ENCODE measurements at places on chromosomes 3 and 15. TPM values are rescaled to one million over a fixed set of nuclear protein-coding genes. Genes with fewer than 3 reads are reported as not detected.

The FBXO22 gene
- 97.3 TPM for total RNA-seq

DNA sequence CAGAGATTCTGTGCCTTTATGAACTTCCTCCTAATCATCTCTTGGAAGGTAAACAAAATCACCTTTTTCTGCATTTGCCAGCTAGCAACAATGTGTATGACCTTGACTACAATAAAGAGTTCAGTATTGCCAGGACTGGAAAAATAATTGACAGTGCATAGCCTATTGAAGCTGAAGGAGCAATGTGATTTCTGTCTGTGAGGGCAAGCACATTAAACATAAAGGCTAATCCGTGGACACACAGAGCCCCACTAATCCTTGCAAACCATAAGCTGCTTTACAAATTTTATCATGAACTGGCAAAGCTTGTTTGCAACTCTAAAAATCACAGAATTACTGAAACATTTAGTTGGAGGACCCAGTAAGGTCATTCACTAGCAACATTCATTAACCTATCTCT lies 563.8 kb downstream of the PYDC2 start:
- no peaks in the 10 kb centered on the region for H3K4me1 ChIP-seq
- no peaks in the 10 kb centered on the region for H3K36me3 ChIP-seq
- no peaks in the 10 kb centered on the region for H3K27me3 ChIP-seq
- DNase-seq = no peak
- no peak overlapping the region for H3K4me3 ChIP-seq
- no peak overlapping the region for H3K27ac ChIP-seq

GRCh38 chr3:106183762-106184391 lies 315.1 kb upstream of the CBLB start:
- H3K27me3 ChIP-seq = no peaks in the 10 kb centered on the region
- no peaks in the 10 kb centered on the region for H3K36me3 ChIP-seq
- no peak for DNase-seq
- H3K4me3 ChIP-seq = no peak overlapping the region
- peaks cover 42% of the 10 kb centered on the region for H3K4me1 ChIP-seq
- no peak overlapping the region for H3K27ac ChIP-seq

- no peak overlapping the region for H3K4me3 ChIP-seq
- DNase-seq = no peak
- no peak overlapping the region for H3K27ac ChIP-seq
- H3K4me1 ChIP-seq = peaks cover 4% of the 10 kb centered on the region
- no peaks in the 10 kb centered on the region for H3K27me3 ChIP-seq
These were observed 69.0 kb upstream of the FNDC3B start for GRCh38 chr3:171970301-171970788.

DNA sequence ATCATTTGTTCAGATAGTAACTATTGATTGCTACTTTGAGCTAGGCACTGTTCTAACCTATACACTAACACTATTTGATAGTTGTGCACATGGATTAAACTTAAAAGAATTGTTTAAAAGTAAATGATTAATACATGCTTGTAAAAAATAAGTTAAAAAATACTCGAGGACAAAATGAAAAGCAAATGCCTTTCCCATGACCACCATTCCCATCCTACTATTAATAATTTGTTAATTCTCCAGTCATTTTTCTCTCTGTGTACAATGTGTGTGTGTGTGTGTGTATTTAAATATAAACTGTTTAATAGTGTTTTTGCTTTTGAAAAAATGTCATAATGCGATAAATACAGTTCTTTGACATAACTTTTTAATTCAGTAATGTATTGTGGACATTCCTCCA lies 78.7 kb upstream of the KCNMB2 start:
- no peaks in the 10 kb centered on the region for H3K4me1 ChIP-seq
- H3K27me3 ChIP-seq = peaks cover 27% of the 10 kb centered on the region
- H3K36me3 ChIP-seq = no peaks in the 10 kb centered on the region
- no peak for DNase-seq

DNA sequence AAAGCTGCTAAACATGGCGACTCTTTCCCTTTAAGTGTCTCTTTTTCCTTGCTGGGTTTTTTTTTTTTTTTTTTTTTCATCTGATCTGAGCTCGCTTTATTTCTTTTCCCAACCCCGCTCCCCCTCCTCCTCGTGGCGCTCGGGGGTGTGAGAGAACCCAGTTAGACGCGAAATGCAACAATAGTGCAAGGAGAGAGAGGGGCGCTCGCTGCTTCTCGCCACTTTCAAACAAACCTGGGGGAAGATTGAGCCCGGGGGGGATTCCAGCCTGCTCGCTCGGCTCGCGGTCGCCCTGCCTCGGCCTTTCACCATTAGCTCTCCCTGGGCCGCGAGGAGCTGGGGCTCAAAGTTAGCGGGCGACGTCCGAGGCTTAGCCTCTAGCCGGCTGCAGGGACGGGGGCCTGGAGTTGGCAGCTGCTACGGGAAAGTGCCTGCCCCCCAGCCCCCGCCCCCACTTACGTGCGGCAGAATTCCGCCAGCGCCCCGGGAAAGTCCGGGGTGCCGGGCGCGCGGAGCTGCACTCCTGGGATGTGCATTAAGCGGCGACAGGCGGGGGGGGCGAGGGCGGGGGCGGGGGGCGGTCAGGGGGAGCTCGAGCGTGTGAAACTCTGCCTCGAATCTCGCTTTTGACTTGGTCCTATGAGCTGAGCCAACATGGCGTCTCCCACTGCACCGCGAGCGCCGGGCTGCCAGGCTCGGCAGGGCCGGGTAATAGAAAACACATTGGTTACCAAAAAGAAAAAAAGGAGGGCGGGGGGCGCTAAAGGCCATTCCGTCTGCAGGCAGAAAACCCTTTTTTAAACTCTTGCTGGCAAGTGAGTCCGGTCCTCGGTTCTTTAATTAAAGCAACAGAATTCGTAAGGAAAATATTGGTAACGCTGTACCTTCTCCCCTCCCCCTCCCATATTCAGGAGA lies 10.4 kb downstream of the NR2F2 start:
- peaks cover 82% of the 10 kb centered on the region for H3K27me3 ChIP-seq
- DNase-seq = no peak
- no peak overlapping the region for H3K4me3 ChIP-seq
- peaks cover 3% of the 10 kb centered on the region for H3K36me3 ChIP-seq
- H3K27ac ChIP-seq = no peak overlapping the region

DNA sequence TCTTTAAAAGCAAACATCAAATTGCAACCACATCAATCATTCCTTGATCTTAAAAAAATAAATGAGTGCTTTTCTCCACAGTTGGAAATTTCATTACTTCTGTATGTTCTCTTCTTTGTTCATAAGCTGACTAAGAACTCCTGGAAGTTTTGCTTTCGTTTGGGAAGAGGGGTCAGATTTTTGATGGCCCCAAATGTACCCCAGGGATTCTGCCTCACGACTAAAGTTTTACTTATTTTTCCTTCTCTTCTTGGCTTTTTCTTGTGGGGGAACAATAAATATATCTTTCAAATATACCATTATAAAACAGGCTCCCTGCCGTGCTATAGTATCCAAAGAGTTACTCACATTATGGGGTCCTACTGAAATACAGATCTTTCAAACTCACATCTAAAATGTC lies 215.0 kb upstream of the CDIN1 start:
- no peaks in the 10 kb centered on the region for H3K4me1 ChIP-seq
- no peak for DNase-seq
- no peaks in the 10 kb centered on the region for H3K36me3 ChIP-seq

DNA sequence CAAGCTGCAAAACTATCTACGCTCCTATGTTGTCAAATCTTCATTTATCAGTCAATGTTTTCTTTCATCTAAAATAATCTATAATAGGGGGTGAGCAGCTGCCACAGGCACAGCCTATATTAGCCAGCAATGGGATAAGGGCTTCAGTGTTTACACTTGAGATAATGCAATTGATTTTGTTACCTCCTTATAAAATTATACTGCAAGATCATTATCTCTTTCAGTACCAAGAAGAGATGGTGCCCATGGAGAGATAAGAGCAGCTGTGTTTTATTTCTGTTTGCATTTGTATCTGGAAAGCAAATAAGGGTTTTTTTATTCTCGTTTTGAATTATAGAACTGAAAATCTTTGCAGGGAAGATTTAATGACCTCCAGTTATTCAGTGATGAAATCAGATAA lies 68.9 kb downstream of the PLD1 start:
- DNase-seq = no peak
- H3K4me3 ChIP-seq = no peak overlapping the region
- H3K36me3 ChIP-seq = no peaks in the 10 kb centered on the region
- peaks cover 14% of the 10 kb centered on the region for H3K27me3 ChIP-seq

- peaks cover 28% of the 10 kb centered on the region for H3K36me3 ChIP-seq
- peaks cover 15% of the 10 kb centered on the region for H3K4me1 ChIP-seq
- H3K27ac ChIP-seq = no peak overlapping the region
- DNase-seq = no peak
- H3K4me3 ChIP-seq = no peak overlapping the region
These were observed 37.0 kb downstream of the FBXL22 start for GRCh38 chr15:63634154-63634553.

The MCTP2 gene
- 35.1 TPM for total RNA-seq

The SCN5A gene
- total RNA-seq = 0.31 TPM

The KCNMB3 gene
- total RNA-seq = 0.29 TPM

The CCDC54 gene
- not detected for total RNA-seq

The ZFAND6 gene
- 28.9 TPM for total RNA-seq

DNA sequence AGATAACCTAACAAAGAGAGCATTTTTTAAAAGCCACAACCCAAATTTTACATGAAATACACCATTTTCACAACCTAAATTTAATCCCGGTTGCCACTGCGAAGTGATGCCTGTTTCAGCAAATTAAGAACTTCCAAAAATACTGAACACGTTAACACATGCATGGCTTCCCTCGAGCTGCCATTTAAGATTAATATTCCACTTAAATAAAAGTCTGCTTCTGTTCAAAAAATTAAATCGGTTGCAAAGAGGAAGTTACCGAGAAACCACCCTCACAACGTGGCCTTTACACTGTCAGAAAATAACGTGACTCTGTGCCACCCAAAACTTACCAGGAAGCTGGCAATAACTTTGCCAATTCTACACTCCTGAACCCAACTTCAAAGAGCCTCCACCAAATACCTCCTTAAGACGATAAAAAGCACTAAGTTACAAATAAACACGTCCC lies 1.2 kb downstream of the TBL1XR1 start:
- H3K27ac ChIP-seq = peak overlapping the region; percentile 99
- H3K36me3 ChIP-seq = peaks cover 14% of the 10 kb centered on the region
- DNase-seq = peak; percentile 35
- no peaks in the 10 kb centered on the region for H3K27me3 ChIP-seq
- peak overlapping the region; percentile 96 for H3K4me3 ChIP-seq

DNA sequence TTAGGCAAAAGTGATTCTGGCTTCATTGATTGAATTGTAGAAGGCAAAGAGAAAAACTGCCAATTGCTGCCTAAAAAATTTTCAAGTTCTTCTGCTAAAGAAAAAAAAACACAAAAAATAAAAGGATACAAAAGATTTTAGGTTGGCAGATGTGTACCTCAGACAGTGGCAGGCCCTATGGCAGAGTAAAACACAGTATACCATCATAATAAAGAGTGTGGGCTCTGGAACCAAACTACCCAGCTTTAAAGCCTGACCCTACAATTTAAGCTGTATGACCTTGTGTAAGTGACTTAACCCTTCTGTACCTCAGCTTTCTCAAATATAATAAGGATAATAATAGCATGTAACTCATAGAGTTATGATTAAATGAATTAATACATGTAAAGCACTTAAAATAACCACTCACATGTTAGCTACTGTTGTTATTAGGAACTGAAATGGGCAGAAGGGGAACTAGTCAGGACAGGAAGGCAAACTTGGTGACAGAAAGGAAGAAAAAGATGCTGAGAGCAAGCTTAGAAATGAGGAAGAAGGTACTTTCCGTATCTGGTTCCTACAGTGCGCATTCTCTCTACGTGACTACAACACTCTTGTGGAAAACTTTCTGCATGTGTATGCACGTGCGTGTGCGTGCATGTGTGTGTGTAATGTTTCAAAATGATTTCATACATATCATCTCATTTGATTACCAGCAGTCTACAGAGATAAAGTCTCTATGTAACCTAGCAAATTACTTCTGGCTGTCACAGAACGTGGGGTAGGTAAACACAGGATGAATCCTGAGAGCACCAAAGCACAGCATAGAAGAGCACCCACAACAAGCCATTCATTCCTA lies 13.6 kb upstream of the GATM start:
- peaks cover 16% of the 10 kb centered on the region for H3K27me3 ChIP-seq
- H3K27ac ChIP-seq = no peak overlapping the region
- no peak for DNase-seq
- H3K4me1 ChIP-seq = peaks cover 3% of the 10 kb centered on the region

The PTX3 gene
- not detected for total RNA-seq

The SYNPR gene
- total RNA-seq = not detected

The C3orf20 gene
- total RNA-seq = 0.12 TPM

The TFRC gene
- total RNA-seq = 442 TPM

The CALML4 gene
- 8.5 TPM for total RNA-seq

DNA sequence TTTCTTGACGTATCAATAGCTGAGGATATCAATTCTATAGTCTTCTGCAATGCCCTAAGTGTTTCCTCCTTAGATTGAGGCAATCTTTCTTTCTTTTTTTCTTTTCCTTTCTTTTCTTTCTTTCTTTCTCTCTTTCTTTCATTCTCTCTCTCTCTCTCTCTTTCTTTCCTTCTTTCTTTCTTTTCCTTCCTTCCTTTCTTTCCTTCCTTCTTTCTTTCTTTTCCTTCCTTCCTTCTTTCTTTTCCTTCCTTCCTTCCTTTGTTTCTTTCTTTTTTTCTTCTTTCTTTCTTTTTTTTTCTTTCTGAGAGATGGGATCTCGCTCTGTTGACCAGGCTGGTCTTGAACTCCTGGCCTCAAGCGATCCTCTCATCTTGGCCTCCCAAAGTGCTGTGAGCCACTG lies 10.0 kb upstream of the DNAAF4 start:
- no peak overlapping the region for H3K4me3 ChIP-seq
- DNase-seq = no peak
- peaks cover 10% of the 10 kb centered on the region for H3K27me3 ChIP-seq

DNA sequence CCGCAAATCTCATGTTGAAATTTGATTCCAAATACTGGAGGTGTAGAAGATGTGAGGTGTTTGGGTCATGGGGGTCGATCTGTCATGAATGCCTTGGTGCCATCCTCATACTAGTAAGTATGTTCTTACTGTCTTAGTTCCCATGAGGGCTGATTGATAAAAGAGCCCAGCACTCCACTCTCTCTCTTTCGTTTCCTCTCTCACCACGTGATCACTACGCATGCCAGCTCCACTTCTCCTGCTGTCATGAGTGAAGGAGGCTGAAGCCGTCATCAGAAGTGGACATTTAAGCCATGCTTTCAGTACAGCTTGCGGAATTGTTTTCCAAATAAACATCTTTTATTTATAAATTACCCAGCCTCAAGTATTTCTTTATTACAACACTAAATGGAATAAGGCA lies 6.1 kb downstream of the OR5H15 start:
- DNase-seq = no peak
- no peak overlapping the region for H3K4me3 ChIP-seq
- H3K4me1 ChIP-seq = peaks cover 2% of the 10 kb centered on the region

DNA sequence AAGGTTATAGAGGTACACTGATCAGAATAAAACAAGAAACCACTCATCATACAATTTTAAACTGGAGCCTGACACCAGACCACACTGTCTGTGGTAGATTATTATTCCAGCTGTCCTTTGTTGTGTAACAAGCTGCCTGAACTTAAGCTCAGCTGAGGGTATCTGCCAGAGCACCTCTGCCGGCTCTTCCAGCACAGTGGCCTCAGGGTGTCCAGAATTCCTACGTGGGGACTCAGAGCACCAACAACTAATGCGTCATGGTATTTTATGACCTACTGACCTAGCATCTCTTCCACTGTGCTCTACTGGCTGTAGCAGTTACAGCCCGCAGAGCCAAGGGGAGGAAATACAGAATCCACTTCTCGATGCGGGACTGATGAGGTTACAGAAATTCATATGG lies 15.6 kb upstream of the RAF1 start:
- no peak for DNase-seq
- no peaks in the 10 kb centered on the region for H3K27me3 ChIP-seq
- no peaks in the 10 kb centered on the region for H3K36me3 ChIP-seq
- peaks cover 9% of the 10 kb centered on the region for H3K4me1 ChIP-seq

- H3K4me3 ChIP-seq = no peak overlapping the region
- H3K27me3 ChIP-seq = no peaks in the 10 kb centered on the region
- H3K27ac ChIP-seq = no peak overlapping the region
These were observed 121.4 kb upstream of the SGO1 start for GRCh38 chr3:20307383-20307782.

The TF gene
- total RNA-seq = 0.52 TPM
